Islet precursor cell (in vitro differentiated cells): ENCODE measurements at places on chromosomes 3 and 15.

DNA sequence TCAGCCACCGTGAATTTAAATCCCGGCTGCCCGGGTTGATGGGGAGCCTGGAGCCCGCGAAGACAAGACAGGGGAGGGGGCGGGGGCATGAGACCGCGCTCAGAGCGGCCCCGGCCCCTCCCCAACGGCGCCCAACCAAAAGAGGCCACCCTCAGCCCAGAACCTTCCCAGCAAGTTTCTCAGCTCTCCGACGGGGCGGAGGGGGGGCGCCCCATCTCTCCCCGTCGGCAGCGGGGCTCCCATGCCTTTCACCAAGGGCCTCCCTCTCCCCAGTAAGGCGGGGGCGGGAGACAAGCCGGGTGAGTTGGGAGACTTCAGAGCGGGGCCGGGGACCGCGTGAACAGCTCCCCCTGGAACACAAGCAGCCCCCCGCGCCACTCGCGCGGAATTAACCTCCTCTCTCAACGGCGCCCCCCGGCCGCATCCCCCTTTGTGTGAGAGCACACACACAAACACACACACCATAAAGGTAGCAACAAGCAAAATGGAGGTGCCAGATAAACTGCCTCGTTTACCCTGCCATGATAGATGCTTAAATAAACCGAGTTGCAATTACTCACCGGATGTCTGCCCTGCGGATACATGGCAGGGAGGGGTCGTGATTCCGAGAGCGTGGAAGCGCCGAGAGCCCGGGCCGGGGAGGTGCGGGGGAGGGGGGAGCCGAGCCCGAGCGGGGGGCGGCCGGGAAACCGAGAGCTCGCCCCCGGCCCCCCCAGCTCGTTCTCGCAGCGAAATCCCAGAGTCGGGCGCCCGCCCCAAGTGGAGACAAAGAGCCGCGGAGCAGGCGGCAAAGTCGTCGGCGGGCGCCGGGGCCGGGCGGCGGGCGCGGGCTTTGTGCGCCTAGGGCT is 1.3 kb downstream of the TLE3 start:
- peak; percentile 68 for DNase-seq

- no peak for DNase-seq
These were observed 150.9 kb downstream of the CHDH start for GRCh38 chr3:53695324-53695690.

DNA sequence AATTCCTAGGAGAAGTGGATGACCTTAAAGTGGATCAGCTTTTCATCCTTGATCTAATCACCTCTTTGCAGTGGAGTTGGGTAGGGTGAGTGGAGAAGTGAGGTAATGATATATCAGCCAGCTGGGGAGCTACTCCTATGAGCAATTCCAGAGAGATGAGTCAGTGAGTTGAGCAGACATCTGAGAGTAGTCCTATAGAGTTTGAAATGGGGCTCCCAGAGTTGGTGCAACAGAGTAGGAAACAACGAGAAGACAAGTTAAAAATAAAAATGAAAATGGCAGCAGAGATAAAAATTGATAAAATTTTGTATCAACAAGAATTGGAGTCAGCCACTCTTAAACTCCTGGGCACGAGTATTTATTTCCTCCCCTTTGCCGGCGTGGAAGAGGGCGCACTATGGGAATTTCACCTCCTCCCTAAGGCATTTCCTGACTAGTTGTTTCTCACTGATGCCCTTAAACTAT is 150.8 kb upstream of the DPH6 start:
- DNase-seq: peak; percentile 84

- DNase-seq: no peak
These were observed 69.6 kb upstream of the FAM174B start for GRCh38 chr15:92725171-92725570.

DNA sequence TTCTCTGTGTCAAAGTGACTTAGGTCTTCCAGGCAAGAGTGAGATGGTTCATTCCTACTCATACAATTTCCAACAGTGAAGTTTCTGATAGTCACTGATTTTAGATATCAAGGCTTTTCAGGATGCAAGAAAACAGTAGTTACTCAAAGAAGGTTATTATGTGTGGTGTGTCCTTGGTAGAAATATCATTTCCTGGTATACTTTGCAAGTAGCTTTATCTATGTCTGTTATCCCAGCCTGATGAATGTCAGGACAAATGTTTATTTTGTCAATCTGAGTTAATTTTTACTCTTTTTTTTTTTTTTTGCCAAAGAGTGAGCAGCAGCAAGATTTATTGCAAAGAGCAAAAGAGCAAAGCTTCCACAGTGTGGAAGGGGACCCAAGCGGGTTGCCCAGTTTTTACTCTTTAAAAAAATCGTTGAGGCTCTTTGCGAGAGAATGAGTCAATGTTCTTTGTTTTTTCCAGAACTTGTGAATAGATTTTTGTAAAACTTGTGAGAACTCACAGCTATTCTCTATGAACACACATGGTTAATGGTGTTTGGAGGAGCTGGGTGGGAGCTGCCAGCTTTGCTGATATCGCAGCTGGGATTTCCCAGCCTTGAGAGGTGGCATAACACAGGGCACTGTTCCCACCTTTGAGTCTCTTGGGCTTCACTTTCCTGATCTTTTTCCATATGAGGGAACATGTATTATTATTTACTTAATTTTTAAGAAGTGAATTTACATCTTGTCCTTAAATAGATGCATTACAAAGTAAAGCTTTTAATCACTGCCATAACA is 51.9 kb downstream of the SV2B start:
- no peak for DNase-seq

DNA sequence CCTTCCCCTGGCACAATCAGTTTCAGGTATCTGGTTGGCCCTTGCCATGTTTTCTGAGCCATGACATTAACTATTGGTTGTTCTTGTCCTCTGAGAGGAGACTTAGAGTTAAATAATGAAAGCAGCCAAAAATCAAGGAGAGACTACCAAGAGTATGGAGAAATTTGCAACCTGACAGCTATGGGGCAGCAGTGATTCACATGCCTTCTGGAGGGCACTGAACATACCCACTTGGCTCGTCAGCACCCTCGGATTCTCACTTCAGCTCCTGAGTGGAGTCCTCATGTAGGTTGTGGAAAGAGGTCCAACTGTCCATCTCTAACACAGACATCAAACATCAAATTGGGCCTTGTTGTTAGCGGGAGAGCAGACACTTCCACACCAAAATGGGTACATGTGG is 265.6 kb downstream of the EBLN2 start:
- no peak for DNase-seq

DNA sequence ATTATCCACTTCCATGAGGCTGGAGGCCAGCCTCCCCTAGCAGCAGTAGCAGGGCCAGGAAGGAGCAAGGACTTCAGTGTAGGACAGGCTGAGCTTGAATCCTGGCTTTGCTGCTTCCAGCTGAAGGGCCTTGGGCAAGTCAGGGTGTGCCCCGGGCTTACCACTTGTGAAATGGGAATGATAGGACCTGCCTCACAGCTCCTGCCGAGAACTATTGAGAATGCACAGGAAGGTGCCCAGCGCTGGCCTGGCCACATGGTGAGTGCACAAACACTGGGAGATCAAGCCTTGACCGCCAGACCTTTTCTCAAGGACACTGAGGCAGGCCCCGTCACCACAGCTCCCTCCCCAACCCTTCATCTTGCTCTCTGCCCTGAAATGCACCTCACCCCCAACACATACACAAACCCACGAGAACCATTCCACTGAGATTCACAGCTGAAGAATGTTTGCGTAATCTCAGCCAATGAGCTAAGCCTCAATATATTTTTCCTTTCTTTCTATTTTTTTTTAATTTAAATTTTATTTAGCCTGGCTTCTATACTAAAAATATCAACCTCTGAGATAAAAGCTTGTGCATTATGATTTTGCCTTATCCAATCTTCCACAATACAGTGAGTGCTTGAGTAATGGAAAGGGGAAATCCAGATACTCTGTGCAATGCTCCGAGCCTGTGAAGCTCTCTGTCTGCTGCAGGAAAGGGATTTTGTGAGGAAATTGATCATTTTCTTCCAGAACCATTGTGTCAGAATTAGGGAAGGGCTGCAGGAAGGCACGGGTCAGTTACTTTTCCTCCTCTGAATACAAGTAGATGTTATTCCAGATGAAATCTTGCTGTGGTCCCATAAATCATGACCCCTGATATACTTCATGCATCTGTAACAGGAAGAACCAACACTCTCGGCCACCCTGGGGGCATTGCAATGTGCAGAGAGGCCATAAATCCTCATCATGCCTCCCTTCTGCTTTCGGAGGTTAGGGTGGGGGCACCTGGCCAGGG is 193.9 kb downstream of the TLE3 start:
- no peak for DNase-seq

DNA sequence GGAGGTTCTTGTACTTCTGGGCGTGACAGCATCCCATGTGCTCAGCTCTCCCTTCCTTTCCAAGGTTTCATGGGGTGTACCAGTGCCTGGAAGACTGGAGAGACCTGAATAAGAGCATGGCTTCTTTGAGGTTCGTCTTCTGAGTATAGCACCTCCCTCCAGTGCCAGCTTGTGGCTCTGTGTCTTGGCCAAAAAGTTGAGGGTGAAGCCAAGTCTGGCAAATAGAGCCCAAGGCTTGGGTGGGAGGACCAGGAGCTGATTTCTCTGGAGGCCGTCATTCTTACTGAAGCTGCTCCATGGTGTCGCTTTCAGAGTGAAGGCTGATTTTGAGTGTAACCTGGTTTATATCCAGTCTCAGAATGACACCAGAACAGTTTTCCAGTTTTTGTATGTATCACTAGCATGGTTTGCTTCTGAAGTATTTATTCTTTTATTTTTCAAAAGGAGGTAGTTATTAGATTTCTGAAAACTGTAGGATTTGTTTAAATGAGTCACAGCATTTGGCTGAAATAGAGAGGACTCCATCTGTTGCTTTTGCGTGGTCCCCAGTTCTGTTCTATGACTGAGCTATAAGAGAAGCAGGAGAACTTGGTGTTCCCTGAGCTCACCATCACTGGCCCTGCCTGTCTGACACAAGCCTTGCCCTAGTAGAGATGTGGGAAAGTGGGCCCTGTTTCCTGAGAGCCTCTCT is 47.2 kb downstream of the BSN start:
- DNase-seq: no peak

- no peak for DNase-seq
These were observed 71.3 kb upstream of the SLCO3A1 start for GRCh38 chr15:91782221-91782620.

DNA sequence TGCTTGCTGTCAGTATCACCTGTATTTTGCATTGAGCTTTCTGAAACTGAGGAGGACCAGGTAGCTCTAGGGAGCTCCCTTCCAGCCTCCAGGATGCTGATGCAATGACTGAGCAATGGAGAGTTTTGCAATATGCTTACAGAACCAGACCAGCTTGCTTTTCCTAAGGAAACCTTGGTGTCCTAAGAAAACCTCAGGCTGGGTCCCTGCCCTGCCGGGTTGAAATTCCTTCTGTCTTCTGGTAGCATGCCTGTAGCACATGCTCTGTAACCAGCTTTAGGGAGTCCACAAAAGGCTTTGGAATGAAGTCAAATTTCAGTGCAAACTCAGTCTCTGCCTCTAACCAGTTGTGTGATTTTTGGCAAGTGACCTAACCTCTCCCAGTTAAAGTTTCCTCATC is 65.8 kb upstream of the GSK3B start:
- peak; percentile 92 for DNase-seq

- no peak for DNase-seq
These were observed 17.7 kb upstream of the SNX22 start for GRCh38 chr15:64133623-64134344.

DNA sequence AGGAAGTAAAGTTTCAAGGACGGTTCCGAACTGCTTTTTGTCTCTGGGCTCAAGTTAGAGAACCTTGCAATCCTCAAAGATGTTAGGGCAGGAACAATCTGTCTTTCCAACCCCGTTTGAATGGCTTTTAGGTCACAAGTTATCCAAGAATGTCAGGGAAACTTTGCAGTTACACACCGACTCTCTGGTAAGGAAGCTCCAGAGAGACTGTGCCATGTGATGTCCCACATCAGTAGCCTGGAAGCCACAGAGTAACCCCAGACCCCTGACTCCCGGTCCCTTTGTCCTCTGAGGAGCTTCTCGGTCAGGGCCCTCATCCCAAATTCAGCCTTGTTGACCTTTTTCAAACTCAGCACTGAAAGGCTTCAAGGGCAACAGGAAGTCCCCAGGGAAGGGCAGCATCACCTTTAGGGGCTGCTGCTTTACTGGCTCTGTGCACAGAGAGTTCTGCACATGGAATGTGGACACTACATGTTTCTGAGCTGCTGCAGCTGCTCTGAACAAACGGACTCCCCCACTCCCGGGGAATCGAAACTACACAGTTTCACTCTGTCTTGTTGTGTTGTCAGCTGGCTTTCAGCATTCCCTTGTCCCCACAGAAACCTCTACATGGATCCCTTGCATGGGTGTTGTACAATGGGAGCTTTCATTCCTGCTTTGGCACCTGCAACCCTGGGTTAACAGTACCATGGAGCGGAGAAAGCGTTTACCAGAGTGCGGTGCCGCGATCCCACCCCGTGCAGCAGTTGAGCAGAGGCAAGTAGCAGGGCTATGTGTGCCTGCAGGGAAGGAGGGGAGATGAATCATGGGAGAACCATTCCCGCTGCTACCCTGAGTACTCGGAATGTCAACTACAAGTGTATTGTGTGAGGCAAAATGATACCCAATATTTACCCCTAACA is 408.2 kb upstream of the THBS1 start:
- DNase-seq: peak; percentile 62

- no peak for DNase-seq
These were observed 651 bp downstream of the MTMR14 start for GRCh38 chr3:9649791-9650521.

- peak; percentile 97 for DNase-seq
These were observed 56.8 kb upstream of the TPM1 start for GRCh38 chr15:62985768-62986167.

GRCh38 chr3:33425453-33425852 is 14.8 kb downstream of the UBP1 start:
- DNase-seq: no peak

GRCh38 chr15:44087578-44088465 is 107.2 kb downstream of the FRMD5 start:
- no peak for DNase-seq

DNA sequence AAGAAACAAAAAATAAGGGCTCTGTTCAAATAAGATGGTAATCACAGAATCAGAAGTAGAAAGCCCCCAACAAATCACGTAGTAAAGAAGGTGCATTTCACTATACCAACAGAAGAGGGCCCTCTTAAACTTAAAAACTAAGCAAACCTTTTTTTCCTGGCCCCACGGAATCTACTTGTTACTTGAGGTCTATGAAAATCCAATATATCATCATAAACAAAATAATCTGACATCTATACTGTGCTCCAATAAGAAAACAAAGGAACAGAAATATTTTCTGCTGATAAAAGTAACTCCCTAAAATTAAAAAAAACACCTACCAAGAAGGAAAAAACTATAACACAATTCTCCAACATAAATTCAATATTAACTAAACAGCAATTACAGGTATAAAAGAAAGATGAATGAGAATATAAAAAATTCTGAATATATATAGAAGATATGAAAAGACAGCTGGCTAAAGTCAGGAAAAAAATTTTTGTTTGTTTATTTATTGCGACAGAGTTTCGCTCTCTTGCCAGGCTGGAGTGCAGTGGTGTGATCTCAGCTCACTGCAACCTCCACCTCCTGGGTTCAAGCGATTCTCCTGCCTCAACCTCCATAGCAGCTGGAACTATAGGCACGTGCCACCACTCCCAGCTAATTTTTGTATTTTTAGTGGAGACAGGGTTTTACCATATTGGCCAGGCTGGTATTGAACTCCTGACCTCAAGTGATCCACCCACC is 81.8 kb downstream of the CLASP2 start:
- DNase-seq: no peak

GRCh38 chr3:126533506-126533905 is 9.6 kb downstream of the CHST13 start:
- no peak for DNase-seq
